ENCODE measurements at places on chromosomes 2 and 18.

DNA sequence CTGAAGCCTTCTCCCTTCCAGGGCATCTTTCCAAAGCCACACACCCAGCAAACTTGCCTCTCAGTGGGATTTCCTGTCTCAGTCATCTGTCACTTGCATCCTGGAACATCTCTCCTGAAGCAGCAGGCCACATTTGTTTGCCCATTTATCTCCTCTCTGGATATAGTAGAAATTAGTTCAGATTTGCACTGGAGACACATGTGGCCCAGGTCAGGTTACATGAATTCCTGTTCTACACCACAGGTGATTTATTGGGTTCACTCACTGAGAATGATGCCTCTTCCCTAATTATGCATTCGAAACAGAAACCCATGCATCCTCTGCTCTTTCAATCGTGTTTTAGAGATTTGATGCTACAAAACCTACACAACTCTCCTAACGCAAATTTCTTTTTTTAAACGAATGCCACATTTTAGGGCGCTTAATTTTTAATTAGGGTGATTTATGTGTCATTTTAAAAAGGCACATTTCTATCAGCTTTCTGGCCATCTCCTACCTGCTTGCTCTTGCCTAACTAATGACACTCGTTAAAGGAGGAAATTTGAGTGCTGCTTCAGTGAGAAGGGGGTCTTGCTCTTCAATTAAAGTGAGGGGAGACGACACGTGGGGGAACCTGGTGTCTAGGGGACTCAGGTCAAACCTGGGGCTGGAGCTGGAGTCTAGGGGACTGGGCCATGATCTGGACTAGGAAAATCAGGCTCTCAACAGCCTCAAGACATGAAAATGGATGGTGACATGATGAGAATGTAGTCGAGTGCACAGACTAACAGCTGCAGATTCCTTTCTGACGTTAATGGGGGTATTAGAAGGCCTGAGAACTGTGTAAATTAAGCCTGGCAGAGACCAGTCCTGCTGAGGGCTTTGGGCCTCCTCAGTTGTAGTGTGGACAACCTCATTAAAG is 221.4 kb downstream of the CLIP4 start:
- no peak for DNase-seq

DNA sequence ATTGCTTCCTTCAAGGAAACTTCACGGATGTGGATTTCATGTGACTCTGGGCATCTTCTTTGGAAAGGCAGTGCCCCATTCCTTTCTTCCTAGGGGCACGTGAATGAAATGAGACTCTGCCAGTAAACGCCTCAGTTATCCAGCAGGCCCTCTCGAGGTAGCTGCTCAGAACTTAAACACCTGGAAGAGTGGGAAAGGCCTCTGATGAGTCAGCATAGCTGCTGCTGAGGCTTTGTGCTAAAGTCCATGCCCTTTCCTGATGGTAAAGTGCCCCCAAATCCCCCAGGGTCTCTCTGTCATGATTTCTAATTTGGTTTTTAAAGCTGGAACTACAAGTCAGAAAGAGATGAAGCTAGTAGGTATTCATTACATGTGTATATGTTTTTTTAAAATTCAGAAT is 3.8 kb downstream of the SLC1A4 start:
- no peak for DNase-seq

GRCh38 chr2:66641685-66642084 is 206.8 kb downstream of the MEIS1 start:
- DNase-seq = no peak

GRCh38 chr18:2223849-2224248 is 347.5 kb downstream of the METTL4 start:
- DNase-seq = peak; percentile 35

DNA sequence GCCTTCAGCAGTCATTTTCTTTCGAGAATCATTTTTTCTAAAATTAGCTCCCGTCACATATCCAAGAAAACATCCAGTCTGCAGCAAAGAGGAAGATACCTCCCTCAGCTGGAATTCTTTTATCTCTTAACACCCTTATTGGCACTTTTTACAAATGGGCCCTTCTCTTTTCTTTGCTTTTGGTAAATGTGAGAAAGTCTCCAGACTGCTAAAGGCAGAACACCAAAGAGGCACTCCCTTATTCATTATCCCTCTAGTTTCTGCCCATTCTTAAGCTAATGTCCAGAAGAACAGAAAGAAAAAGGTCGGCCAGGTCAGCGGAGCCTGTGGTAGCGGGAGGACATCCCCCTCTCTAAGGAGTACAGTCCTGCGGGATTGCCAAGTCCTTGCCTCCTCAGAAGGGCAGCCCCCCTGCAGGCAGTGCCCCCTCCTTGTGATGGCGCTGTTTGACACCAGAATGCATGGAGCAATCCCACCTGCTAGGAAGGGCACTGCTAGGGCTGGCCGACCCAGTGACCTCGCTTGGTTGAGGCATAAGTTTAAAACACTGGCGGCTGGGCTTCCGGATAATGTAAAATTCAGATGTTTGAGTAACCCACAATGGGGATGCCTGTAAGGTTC is 34.0 kb downstream of the ST6GAL2 start:
- no peak for DNase-seq

DNA sequence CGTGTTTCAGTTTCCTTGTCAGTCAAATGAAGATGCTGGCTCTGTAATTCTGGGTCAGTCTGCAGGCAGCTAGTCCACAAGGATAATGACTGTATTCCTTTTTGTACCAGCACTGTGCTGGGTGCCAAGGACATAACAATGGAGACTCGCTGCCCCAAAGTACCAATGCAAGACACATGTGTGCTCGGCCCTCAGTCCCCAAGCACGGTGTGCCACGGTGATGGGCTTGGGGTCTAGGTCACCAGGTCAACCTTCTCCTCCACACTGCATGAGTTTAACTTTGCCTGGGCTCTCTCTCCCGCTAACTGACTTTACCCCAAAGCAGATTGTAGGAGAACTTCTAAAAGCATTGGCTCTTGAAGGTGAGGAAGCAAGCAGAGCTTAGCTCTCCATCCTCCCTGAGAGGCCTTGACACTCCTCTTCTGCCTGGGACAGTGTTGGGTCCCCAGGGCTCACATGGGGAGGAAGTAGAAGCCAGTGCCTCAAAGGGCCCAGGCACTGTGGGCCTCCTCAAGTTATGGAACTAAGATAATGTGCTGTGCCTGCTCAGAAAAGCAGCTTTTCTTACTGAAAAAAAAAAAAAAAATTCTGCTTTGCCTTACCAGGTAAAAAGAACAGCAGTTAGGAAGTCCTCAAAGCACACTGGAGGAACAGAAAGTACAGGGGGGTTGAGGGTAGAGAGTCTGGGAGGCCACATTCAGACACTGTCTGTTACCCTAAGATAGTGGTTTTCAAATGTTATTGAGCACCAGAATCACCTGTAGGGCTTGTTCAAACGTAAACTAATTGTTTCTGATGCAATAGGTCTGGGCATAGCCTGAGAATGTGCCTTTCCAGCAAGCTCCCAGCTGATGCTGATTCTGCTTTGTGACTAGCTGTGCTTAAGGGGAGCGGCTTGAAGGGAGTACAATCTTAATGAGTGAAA is 276.4 kb upstream of the CXCR4 start:
- no peak for DNase-seq

- DNase-seq = no peak
These were observed 195.8 kb downstream of the HDAC4 start for GRCh38 chr2:239204876-239205468.

GRCh38 chr2:108965540-108966289 is 23.3 kb downstream of the EDAR start:
- no peak for DNase-seq

GRCh38 chr2:240912878-240913809 is 7.0 kb downstream of the CROCC2 start:
- no peak for DNase-seq

DNA sequence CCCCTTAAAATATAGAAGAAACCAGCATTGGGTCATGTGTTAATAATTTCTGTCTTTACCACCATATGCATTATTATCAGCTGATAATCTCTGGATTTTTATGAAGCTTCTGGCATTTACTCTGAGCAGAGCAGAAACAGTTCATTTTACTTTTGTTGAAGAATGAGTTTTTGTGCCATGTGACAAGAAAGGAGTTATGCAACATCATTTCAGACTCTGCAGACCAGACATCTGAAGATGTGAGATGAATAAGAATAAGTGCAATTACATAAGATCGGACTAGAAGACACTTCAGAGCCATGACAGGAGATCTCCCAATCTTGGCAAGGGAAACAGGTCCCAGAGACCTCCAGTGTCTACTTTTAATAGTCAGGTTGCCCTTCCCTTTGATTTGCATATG is 869.4 kb upstream of the VRK2 start:
- no peak for DNase-seq

- DNase-seq = no peak
These were observed 377.9 kb downstream of the TMEM182 start for GRCh38 chr2:103139628-103140268.

DNA sequence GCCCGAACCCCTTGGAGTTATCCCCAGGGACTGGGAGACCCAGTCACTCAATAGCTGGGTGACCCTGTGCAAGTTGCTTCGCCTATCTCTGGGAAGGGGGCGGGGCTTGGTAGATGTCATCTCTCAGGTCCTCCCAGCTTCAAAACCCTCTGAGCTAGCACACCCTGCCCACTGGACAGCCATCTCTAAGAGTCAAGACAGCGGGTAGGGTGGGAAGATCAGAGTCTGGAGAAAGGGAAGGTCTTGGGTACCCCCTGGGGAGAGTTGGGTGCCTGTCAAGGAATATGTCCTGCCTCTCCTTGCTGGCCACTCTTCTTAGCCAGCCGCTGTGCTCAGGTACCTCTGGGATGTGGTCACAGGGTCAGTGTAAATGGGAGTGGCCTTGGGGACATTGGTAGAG is 8.0 kb downstream of the GLI2 start:
- DNase-seq = no peak

- peak; percentile 89 for DNase-seq
These were observed at the start of gene RTKN for GRCh38 chr2:74441690-74442482. Gene RTKN (minus strand): TSS chr2:74441937. CDS start chr2:74441816, 121 bp downstream.

DNA sequence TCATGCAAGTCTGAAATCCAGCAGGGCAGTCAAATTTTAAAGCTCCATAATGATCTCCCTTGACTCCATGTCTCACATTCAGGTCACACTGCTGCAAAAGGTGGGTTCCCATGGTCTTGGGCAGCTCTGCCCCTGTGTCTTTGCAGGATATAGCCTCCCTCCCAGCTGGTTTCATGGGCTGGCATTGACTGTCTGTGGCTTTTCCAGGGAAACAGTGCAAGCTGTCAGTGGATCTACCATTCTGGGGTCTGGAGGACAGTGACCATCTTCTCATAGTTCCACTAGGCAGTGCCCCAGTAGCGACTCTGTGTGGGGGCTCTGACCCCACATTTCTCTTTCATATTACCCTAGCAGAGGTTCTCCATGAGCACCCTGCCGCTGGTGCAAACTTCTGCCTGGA is 220.6 kb upstream of the COPS8 start:
- no peak for DNase-seq

DNA sequence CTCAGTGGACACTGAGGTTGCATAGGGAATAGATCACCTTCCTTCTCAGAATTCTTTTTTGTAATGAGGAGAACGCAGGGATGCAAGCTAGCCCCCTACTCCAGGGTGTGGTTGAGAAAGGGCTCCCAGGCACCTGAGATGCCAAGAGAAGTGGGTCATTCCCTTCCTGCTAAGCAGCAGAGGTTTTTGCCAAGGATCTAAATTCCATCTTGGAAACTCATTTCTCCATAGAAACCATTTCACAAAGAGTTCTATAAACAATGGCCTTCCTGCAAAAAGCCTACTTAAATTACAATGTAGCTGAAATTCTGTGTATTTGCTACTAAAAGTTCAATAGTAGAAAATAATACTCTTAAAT is 3.7 kb upstream of the PPP3R1 start:
- DNase-seq = no peak

DNA sequence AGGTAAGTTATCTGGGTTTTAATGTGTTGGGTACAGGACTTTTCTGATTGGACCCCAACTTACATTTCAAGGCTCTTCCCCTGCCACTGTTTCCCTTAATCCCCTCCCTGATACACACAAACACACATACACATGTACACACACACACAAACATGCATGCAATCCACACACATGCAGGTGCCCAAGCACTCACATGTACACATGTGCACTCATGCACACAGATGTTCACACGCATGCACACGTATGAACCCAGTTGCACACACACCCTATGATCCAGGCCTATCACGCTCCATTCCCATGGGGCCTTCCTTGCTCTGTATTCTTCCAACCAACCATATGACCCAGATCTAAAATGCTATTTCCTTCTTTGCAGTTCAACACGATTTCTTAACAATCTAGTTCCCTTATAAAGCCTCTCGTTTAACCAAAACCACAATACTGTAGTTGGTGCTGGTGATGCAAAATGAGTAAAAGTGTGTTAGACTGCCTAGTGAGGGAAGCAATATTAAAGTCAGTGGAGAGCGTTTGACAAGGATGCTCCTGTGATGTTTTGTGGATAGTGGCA is 11.1 kb downstream of the SERPINB8 start:
- DNase-seq = no peak

- no peak for DNase-seq
These were observed 69.9 kb downstream of the CYP26B1 start for GRCh38 chr2:72077702-72078169.

DNA sequence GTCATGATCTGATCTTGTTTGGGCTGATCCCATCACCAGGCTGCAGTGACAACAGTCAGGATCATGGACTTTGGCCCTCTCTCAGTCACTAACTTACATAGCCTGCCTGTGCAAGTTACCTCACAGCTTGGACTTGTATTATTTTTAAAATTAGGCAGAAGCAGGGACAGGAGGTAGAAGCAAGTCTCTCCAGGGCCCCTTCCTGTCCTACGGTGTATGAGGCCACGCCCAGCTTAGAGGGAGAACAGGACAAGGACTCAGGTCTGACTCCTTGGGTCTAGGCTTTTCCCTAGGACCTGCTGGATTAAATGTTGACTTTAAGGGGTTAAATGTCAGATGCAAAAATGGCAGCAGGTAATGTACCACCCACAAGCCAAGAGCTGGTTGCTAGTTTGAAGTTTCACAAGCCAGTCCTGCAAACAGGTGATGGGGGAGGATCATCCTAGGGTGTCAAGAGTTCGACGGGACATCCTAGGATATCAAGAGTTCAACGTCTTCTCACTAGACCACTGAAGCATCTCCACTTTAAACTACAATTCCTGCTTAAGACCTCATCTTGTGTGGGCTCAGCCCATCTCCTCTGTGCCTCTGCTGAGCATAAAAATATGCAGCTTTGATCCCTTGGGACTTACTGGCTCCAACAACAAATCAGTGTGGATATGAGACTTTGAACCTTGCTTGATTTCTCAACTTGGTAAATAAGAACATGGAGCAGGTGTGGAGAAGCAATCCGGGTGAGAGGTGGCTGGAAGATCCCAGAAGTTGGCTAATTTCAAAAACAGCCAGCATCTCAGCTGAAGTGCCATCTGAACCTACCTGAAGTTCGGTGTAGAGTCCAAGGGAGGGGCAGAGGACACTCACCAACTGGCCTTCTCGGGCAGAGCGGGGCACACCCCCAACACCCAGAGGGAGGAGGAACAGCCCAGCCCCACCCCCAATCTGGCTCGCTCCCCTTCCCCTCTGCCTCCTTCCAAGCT is 39.5 kb downstream of the SFXN5 start:
- no peak for DNase-seq

- no peak for DNase-seq
These were observed 494.0 kb upstream of the MYT1L start for GRCh38 chr2:2825062-2825461.

DNA sequence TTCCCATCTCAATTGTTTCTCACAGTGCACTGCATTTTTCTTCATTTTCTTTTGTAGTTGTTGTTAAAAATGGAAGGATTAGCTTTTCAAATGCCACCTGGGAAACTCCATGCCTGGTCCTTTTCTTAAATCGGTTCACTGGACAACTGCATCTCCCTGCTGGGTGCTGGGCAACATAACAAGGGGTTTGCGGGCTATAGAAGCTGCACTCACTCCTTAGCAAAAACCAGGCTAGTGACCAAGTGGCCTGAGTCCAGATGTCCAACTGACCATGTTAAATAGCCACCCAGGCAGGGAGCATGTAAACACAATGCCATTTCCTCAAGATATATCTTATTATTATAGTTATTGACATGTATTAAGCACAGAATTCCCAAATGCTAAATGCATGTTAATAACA is 264.9 kb downstream of the ICOS start:
- DNase-seq = no peak
